Myocyte (in vitro differentiated cells): ENCODE measurements at places on chromosomes 5 and 9. TPM values are rescaled to one million over a fixed set of nuclear protein-coding genes. Genes with fewer than 3 reads are reported as not detected.

Gene SREK1IP1
- total RNA-seq: 6.7 and 7.0 TPM in 2 replicates

Gene RPL35
- total RNA-seq: 1,729 and 2,407 TPM in 2 replicates

Gene PRLR
- total RNA-seq: not detected in 2 replicates

Gene TAS2R1
- not detected in 2 replicates for total RNA-seq

Gene SEC24A
- 23.7 and 29.0 TPM in 2 replicates for total RNA-seq

Gene PHYHD1
- total RNA-seq: 10.0 and 12.3 TPM in 2 replicates

Gene UBE2B
- total RNA-seq: 13.8 and 23.7 TPM in 2 replicates

Gene SNX30
- 4.3 and 6.2 TPM in 2 replicates for total RNA-seq

Gene HRCT1
- total RNA-seq: 0.37 and 1.5 TPM in 2 replicates

Gene ZNG1E
- total RNA-seq: 26.2 and 27.9 TPM in 2 replicates

Gene ZNF454
- total RNA-seq: not detected in 2 replicates

Gene NFIL3
- 3.2 and 11.4 TPM in 2 replicates for total RNA-seq

Gene SEMA5A
- 2.2 and 2.7 TPM in 2 replicates for total RNA-seq

Gene NUTM2F
- total RNA-seq: not detected in 2 replicates

Gene NFX1
- total RNA-seq: 29.8 and 37.0 TPM in 2 replicates

Gene AK1
- 611 and 777 TPM in 2 replicates for total RNA-seq

Gene PDLIM4
- 220 and 230 TPM in 2 replicates for total RNA-seq

Gene FOXD1
- total RNA-seq: 14.0 and 18.6 TPM in 2 replicates

Gene GBA2
- 31.9 and 34.4 TPM in 2 replicates for total RNA-seq

Gene PCDHB13
- 5.3 and 6.4 TPM in 2 replicates for total RNA-seq

Gene GMCL2
- total RNA-seq: not detected in 2 replicates
